NCI-H524 (cell line): ENCODE measurements at places on chromosomes 7 and 10.

DNA sequence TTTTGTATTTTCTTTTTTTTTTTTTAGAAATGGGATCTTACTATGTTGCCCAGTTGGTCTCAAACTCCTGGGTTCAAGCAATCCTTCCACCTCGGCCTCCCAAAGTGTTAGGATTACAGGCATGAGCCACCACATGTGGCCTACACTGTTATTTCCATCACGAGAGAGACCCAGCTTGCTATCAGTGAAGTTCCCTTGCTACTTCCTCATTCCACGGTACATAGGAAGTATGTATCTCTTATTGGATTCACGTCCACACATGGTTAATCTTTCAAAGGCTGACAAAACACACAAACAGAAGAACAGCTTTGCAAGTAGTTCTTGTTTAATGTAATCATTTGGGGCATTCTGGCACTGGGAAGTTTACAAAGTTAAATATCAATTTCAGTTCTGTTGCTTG lies 50.9 kb downstream of the DCLRE1A start:
- no peak for DNase-seq

- no peak for DNase-seq
Observed at GRCh38 chr10:1368842-1369171, 312.6 kb downstream of the WDR37 start.

DNA sequence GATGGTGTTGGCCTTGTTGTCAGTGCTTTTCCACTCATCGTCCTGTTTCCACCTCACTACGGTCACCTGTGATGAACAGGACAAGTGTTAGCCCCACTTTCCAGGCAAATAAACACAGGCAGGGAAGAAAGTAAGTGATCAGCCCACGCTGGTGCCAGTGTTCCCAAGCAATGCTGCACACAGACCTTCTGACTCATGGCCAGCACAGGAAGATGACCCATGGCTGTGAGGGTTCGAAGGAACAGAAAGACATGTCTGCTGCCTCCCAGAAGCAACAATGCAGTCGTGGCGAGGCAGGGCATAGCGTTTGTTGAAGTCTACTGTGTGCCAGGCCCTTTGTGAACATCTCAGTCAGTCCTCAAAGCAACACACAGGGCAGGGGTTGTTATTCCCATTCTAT lies 35.7 kb downstream of the SLC29A3 start:
- no peak for DNase-seq

DNA sequence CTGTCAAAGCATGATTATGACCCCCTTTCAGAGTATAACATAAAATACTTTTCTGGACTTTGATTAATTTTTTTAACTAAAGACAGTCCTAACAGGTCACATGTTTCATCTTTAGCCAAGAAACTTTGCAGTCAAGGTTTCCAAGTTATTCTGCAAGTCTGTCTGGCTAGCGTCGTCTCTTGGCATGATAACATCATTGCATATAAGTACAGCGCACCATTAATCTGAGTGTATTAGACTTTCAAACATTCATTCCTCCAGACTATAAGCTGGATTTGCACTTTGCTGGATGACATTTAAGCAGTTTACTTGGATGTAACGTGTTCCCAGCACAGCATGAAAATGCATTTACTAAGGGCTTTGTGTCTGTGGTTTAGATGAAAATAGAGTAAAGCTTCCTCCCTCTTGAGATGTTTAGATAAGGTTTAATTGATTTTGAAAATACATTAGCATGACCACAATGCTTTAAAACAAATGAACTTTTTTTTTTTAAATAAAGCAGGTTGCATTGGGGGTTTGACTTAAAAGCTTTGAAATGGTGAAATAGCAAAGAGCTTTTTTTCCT lies 349.0 kb upstream of the MTPN start:
- DNase-seq = no peak

- peak; percentile 67 for DNase-seq
Observed at GRCh38 chr7:67786021-67786420, 789.4 kb downstream of the TYW1 start.

DNA sequence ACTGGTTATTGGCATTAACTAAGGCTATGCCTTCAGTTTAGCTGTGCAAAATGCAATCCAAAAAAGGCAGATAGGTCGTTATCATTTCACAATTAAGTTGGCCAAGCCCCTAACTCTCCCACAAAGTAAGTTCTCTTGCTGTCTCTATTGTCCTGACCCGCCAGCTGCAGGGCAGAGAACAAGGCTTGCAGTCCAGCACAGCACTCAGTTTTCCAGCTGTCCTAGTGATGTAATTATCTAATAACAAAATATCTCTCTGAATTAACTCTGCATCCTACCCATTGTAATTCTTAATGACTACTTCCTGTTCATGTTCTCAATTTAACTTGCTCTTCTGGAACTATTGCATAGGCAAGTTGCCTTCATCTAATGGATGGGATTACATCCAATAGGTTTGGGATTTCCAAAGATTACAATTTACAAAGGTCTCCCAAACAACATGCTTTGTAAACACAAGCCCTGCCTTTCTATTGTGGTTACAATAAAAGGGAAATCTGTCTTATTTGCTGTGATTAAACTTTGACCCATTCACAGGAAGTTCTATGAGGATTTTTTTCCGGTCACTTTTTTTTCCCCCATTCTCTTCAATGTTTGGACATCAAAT lies 55.2 kb downstream of the CDK6 start:
- DNase-seq = peak; percentile 5
